ENCODE measurements at places on chromosomes 12 and 14.

GRCh38 chr12:6700646-6701051 lies at the start of gene PIANP:
TSS of gene PIANP (minus strand) at chr12:6700815. CDS start at chr12:6698061, 2,754 bp downstream.
- no peak for DNase-seq

- no peak for DNase-seq
These were observed 54.3 kb upstream of the OVCH1 start for GRCh38 chr12:29551812-29552211.

- no peak for DNase-seq
These were observed 64.9 kb upstream of the GALNT9 start for GRCh38 chr12:132393991-132394949.

- DNase-seq, result no peak
These were observed at the start of gene OR4K5 for GRCh38 chr14:19920021-19920657. TSS of gene OR4K5 (plus strand) at chr14:19920607. CDS start at chr14:19920607, 0 bp downstream.

- DNase-seq, result no peak
These were observed 63.8 kb upstream of the ACTN1 start for GRCh38 chr14:69042787-69043444.

GRCh38 chr14:100738704-100739131 lies 12.0 kb downstream of the DLK1 start:
- no peak for DNase-seq

DNA sequence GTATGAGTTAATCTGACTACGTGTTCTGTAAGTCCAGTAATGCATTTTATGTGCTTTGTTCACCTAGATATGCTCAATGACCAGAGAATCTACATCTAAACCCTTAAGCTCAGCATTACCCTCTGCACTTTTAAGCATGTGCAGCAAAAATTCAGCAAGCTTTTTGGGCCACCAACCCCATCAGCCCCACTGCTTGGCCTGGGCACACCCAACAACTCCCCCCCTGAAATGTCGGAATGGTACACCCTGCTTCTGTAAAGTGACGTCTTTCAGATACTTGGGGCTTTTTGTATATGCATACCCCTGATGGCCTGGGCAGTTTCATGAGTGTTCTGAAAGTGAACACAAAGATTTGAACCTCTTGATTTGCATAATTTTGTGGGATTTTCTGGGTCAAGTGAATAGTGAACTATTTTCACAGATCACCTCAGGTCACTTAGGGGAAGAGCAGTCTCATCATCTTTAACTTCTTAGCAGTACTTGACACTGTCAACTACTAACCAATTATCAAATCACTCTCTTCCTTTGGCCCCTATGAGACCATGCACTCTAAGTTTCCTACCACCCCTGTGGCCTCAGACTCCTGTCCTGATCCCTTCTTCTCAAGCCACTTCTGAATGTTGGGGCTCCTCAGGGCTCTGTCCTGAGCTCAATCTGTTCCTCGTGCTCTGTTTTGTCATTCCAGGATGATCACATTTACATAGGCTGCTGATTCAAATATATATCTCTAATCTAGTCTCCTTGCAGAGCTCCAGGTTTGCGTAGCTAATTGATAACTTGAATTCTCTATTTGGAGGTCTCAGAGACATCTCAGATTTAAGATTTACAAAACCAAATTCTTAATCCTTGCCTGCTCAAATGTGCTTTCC lies 36.3 kb upstream of the PPM1A start:
- no peak for DNase-seq

DNA sequence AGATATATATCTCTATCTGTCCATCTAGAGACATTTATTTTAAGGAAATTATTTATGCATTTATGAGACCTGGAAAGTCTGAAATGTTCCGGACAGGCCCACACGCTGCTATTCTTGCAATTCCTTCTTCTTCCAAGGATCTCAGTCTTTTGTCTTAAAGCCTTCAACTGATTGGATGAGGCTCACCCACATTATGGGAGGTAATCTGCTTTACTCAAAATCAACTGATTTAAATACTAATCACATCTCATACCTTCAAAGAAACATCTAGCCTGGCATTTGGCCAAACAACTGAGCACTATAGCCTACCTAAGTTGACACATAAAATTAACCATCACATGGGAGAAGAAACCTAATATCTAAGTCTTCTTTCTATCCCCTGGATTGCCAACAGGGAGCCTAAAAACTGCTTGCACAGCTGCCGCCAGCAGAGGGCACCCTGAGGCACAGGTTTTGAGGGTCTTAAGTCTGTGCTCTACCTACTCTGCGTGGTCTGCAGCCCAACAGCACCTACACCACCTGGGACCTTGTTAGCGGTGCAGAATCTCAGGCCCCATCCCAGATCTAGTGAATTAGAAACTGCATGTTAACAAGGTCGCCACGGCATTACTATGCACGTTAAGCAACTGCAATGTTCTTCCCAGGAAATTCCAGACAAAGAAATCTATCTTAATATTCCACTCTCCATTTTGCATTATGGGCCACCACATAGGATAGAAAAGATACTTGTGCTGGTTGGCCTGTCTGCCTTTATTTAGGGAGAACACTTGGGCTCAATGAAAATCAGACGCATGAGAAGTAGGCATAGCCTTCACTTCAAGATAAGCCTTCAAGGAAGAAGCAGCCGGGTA lies 249.7 kb downstream of the FOXG1 start:
- no peak for DNase-seq

DNA sequence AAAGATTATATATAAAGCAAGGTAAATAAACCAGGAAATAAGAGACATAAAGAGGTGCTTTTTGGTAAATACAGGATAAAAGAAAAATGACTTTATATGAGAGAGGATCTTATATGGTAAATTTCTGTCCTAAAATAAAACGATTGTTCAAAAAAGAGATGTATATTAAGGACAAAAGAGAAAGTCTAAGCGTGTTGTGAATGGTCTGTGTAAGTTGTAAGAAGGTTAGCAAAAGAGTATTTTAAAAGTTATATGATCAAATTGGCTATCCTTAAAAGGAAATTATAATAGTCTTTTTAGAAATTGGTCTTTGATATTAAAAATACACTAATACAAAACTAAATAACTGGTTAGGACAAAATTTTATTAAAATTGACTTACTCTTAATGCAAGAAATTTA lies 14.1 kb upstream of the ACSM4 start:
- DNase-seq, result no peak

DNA sequence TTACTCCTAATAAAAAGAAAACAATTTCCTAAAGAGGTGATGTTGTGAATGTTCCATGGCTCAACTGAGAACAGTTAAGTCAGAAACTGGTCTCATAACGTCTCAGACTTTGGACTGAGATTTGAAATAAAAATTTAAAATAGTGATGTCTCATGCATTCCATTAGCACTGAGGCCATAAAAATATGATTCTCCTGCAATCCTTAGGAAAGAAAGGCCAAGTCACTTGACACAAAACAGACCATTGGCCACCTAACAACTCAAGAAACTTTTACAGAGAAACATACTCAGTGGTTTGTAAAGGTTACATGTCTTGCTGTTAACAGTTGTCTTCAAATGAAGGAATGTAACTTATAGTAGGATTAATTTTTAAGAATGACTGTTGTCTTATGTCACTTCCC lies 58.1 kb downstream of the STAB2 start:
- no peak for DNase-seq
